Smooth muscle cell of trachea (primary cell): ENCODE measurements at places on chromosomes 1 and 21. TPM values are rescaled to one million over a fixed set of nuclear protein-coding genes. Genes with fewer than 3 reads are reported as not detected.

The PIGR gene
- total RNA-seq = not detected in 2 replicates

The RIPPLY3 gene
- not detected in 2 replicates for total RNA-seq

The VPS72 gene
- total RNA-seq = 37.9 and 50.6 TPM in 2 replicates

The LCE3B gene
- total RNA-seq = not detected in 2 replicates

The THEM5 gene
- total RNA-seq = 0.17 TPM in 1 of 2 replicates, not detected in the other

The RTCA gene
- 41.5 and 44.7 TPM in 2 replicates for total RNA-seq
